ENCODE measurements at places on chromosomes 4 and X.

DNA sequence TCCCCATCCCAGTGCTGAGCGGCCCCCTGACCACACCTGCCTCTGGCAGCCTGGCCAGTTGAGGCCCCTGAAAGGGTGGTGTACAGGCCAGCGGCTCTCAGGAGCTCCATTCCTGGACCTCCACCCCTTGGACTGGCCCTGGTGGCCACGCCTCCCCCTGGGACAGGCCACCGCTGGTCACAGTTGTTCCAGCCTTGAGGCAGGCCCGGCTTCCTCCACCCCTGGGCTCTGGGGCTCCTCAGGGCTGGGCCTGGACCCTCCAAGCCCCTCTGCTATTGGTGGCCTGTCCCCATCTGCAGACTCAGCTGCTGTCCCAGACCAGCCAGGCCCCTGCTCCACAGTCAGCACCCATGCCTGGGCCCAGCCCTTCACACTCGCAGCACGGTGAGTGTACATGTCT is 93.2 kb upstream of the NKX1-1 start:
- no peak for DNase-seq

GRCh38 chrX:105191878-105192277 is 28.6 kb downstream of the TEX13A start:
- no peak for DNase-seq

- no peak for DNase-seq
Observed at GRCh38 chr4:3492741-3493719, 29.9 kb downstream of the DOK7 start.

- no peak for DNase-seq
Observed at GRCh38 chrX:134753718-134754008, 95.4 kb upstream of the PLAC1 start.

Measured in stimulated activated CD4-positive, alpha-beta T cell treated with anti-CD3 and anti-CD28 coated beads, Interleukin-2, amount 100 ng/mL, for 24 hours (primary cell).